ENCODE measurements at places on chromosomes 2 and 18.

GRCh38 chr2:224395620-224396390 lies 6.1 kb downstream of the FAM124B start:
- DNase-seq = no peak

DNA sequence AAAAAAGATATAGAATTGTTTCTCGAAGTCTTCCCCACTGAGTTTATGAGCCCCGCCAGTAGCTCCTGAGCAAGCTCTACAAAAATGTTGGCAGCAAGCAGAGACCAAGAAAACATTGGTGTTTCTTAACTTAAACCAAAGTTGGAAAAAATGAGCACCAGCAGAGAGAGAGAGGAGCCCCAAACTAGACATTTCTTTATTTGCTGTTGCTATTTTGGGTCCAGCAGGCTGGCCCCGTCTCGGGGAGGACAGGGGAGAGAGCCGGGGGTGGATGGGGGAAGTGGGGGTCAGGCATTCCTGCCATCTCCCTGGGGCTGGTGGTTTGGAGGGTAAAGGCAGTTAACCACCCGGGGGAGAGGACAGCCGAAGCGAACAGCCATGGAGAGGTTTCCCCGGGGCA lies 113.0 kb downstream of the DYSF start:
- no peak for DNase-seq

- DNase-seq = no peak
These were observed 151.8 kb downstream of the MBP start for GRCh38 chr18:76980663-76981395.

DNA sequence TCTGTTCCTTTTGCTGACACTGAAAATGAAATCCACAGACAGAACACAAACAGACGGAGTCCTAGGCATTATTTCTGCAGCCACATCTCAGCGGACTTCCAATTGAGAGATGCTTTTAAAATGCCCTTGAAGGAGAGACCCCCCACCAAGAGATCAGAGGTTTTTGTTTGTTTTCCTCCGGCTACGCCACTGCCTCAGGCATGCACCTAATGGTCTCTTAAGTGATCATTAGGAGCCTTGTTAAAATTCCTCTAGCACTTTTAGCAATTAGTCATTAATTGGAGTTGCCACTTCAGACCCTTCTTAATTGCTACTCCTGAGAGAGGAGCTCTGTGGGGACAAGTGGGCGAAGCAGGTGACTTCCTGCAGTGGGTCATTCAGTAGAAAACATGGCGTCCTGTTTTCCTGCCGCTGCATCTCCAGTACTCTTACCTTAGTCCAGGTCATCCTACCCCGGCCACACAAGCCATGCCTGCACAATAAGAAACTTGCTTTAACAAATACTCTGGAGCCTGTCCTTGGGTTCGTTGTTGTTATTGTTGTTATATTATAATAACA lies 257.7 kb upstream of the CHAC2 start:
- no peak for DNase-seq

DNA sequence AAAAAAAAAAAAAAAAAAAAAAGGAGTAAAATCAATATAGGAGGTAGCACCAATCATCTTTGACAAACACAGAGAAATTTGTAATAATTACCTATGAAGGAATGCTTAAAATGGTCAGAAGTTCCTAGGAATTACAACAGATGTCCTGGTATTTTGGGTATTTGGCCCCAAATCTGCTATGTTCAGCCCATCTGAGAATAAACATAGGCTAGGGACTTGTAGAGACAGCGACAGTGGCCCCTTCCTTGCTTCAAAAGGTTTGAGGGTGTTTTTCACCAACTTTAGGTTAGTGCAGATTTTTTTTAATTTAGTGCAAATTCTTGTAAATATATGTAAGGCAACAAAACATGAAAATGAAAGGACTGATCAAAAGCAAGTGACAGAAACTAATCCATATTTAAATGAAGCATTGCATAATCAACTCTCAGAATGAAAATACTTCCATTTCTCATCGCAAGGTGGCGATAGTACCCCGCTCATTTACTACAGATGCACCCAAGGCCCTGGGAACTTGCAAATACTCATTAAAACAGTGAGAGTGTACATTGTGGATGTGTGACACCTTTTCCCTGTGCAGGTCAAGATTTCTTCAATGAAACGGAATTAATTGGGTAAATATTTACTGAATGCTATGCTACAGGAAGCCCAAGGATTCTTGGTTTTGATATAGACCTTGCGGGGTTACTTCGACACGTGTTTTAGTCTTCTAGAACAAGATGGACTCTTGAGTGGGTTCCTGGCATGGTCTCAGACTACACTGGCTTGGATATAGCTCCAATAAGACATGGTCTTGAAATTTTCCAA lies 44.6 kb downstream of the FAM124B start:
- DNase-seq = peak; percentile 66

- no peak for DNase-seq
These were observed 116.2 kb downstream of the SOCS6 start for GRCh38 chr18:70405052-70405451.

GRCh38 chr2:113077921-113078320 lies 10.2 kb downstream of the IL1F10 start:
- DNase-seq = no peak

DNA sequence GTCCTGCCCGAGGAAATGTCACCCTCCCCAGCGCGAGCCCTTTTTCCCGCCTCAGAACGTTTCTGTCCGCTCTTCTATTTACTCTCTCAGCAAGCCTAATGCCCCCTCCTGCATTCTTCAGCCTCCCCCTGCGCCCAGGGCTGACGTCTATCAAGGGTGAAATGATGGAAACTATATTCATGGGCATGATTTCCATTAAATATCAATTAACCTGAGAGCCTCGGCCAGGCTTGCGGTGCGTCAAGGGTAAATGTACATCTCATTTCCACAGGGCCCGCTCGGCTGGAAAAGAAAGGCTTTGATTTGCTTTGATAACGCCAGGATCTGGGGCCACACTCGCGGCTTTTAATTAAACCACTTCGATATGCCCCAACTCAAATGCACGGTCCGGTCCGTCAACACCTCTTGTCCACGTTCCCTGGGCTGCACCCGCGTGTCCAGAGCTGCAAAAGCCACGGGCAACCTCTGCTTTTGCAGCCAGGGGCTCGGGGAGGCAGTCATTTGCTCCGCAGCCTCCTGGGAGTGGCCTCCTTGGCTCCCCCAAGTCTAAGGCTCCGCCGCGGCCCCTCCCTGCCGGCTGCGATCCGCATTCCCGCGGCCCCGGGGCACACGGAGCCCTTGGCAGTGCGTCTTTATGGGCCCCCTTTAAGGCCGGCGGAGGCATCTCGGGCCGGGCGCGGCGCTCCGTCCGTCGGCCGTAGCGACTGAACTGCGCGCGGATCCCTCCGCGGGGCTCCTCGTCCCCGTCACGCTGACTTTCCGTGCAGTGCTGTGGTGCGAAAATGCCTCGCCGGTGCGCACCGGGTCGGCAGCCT lies at the start of gene HOXD8:
TSS of gene HOXD8 (plus strand) at position 724 of the 815 bp plus-strand sequence. CDS start 662 bp downstream, outside the sequence.
- no peak for DNase-seq

DNA sequence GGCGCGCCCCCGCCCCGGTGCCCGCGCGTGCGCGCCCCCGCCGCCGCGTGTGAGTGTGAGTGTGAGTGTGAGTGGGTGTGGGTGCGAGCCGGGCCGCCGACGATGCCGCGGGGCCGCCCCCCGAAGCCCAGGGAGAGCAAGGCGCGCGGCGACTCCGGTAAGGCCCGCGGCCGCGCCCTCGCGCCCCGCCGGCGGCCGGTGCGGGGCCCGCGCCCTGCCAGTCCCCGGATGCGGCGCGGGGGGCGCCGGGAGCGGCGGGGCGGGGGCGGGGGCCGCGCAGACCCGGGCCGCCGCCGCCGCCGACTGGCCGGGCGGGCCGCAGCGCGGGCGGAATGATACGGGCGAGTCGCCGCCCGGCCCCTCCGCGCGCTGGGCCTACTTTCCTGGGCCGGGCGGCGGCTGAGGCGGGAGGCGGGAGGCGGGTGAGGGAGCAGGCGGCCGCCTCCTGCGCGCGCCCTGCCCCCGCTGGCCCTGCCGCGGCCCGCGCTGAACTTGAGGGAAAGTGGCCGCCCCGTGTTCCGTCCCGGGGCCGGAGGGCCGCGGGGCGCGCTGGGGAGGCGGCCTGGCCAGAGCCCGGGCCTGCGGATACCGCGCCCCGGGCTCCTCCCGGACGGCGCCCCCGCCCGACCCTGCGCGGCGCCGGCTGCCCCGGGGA lies at the start of gene ZNF236:
TSS of gene ZNF236 (plus strand) at position 52 of the 655 bp plus-strand sequence. CDS start at position 103, 51 bp downstream.
- peak; percentile 77 for DNase-seq

- DNase-seq = no peak
These were observed 77.6 kb downstream of the SPRED2 start for GRCh38 chr2:65354773-65355172.

Measured in CD4-positive, alpha-beta T cell treated with Interleukin-4 for 4 hours (primary cell).